ENCODE measurements at places on chromosomes 12 and 14.
A peak's percentile ranks its signal among the peaks of the same experiment; 100 is the strongest.

DNA sequence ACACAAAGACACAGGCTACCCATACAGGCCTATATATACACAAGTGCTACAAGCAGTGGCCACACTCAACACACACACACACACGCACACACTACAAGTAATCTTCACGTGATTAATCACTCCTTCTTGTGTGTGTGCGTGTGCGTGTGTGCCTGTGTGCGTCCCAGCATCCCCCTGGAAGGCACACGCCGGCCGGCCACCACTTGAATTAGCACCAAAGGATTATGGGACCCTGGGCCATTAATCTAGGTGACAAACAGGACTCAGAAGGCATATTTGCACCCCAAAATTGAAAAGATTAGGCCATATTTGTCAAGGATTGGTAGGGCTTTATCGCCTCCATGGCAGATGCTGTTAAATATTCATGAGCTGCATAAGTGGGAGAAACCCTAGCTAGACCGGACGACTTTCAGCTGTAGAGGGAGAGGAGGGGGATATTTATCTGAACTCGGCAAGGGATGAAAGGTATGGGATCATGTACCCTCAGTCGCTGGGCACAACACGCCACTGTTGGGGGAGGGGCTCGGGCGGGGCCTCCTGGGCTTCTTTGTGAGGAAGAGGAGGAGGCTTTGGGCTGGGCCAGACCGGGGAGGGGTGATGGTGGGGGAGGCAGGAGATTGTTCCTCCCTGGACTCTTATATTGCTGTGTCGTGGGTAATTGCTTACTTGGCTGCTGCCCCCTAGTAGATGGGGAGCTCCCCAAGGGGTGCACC is 89.6 kb upstream of the LHX5 start:
- no peak for DNase-seq

DNA sequence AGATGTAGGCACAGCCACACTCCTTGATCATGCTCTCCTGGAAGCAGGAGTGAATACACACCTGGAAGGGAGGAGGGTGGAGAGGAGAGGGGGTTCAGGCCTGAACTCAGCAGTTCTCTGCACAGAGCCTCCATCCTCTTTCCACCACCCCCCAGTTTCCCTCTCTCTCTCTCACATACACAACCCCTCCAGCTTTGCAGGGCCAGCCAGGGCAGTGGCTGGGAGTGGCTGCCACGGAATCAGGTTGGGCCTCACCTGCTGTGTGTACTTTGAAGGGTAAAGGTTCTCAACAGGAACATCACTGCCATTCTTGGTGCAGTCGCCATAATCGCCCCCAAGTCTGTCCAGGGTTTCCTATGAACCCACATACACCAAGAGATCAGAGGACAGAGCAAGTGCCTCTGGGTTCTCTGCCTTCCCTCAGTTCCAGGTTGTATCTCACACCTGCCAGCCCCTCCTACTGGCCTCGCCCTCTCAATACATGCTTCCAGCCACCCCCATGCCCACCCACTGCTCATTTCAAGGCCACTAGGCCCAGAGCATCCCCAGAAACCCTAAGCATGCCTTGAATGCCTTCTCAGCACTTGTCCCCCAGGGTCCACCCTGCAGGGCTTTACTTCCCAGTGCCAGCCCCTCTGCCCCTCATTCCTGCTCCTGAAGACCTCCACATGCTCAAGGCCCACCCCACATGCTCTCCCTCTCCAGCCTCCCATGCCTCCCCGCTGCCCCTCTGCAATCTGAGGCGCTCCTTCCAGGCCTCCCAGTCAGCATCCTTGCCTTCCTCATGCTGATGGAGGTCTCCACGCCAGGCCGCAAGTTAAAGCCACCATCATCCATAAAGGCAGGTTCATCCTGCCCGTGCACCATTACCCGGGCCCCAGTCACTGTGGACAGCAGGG is 12.9 kb upstream of the TNFRSF1A start:
- no peak for DNase-seq

DNA sequence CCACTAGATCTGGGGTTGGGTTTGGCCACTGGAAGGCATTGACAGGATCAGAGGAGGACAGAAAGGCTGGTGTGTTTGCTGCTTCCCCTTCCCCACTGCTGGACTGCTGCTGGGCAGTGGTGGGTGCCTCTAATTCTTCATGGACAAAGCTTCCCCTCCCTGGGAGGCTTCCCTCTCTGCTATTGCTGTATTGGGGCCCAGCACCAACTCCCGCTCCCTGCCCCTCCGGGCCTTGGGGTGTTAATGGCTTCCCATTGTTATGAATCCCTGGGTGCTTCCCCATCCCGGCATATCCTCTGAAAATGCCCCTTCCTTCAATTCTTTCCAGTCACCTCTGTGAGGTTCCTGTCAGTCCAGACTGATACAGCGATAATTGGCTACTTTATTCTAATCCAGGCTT is 310.2 kb downstream of the GLT1D1 start:
- DNase-seq = no peak

DNA sequence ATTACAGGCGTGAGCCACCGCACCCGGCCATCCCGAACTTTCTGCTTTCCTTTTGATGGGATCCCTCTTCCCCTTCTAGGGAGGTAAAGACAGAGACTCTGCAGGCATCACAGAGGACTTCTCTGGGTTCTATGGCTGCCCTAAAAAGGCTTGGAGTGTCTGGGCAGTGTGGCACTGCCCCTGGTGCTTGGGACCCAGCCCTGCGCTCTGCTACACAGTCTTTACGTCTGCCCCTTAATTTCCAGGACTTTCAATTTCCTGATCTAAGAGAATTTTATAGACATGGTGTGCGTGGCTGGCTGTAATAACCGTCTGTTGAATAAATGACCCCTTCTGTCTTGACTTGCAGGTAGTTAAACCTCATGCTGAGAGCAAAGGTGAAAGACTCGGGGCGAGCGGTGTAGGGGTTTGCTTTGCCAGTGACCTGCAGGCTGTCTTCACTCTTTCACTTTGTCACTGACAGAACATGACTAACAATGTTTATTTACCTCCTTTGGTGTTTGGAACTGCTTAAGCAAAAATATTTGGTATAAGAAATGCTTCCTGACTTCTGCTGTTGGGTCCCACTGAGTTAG is 110.9 kb upstream of the MAP1LC3B2 start:
- no peak for DNase-seq

GRCh38 chr12:124786061-124786964 is 77.4 kb downstream of the SCARB1 start:
- no peak for DNase-seq

GRCh38 chr12:117360222-117360550 is 1.2 kb downstream of the NOS1 start:
- DNase-seq = no peak

DNA sequence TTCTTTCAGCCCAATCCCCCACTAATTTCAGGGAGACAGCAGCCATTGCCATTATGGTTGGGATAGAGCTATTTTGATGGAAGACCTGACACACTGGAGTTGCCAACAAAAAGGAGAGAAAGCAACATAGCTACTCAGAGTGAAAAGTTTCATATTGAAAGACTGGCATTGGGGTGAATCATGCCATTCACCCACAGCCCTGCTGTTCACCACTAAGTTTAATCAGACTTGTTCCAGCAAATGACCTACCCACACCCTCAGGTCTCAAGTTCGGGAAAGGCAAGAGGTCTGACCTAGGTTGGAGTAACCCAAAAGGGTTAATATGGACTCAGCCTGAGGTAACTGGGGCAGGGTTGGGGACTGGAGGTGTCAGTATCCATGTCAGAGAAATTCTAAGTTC is 169.2 kb downstream of the PAWR start:
- no peak for DNase-seq

DNA sequence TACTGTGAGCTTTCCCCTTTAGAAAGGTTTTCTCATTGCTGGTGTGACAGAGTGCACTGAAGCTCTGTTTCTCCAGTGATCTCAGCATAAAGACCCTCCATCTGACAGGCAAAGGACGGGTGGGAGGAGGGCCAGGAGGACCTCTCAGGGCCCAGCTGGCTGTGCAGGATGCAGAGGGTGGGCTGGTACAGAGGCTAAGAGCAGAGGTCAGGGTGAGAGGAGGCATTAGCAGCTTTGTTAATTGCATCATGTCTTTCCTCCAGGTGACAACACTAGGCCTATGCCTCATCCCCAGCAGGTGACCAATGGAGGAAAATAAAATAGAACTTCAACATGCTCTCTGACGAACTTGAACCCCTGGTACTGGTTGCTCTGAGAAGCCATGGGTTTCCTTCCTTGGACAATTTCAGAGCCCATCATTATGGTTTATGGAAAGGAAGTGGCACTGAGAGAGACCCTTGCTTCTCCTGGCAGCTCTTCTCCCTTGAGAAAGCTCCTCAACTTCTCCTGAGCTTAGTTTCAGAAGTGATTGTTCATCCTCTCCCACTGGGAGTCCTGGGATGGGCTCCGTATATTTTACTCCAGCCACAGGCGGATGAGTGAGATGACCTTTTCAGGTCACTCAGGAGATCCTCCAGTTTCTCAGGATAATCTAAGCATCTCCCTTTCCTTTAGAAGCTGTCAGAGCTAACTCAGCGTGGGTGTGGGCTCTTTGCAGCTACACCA is 45.8 kb upstream of the ATP23 start:
- DNase-seq = no peak

DNA sequence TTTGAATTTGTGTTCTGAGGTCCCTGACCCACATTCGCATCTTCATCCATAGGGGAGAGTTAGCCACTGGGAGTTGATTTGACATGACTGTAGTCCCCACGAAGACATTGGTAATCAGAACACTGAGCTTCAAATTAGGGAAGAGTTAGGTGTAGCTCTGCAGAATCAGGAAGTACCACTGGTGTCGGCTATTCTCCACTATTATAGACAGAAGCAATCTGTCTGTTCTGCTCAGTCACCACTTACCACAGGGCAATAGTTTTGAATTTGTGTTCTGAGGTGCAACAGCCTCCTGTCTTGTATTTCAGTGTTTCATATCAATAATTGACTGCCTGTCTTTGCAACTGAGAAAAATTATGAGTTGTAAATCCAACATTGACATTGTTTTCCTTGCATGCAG is 407.6 kb downstream of the LRFN5 start:
- DNase-seq = no peak

DNA sequence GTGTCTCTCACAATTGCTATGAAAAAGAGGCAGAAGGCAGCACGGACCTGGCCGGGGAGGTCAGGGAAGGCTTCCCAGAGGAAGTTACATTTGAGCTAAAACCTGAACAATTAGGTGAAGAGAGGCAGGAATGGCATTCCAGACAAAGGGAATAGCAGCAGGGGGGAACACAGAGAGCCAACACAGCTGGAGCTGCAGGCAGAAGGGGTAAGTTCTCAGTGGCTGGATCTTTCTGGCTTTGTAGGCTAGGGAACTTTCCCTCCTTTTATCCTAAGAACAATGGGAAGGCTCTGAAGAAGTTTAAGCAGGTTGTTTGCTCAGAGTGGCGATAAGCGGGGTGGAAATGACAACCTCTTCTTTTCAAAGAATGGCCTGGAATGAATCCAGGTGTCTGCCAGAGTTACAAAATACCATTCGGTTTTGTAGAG is 100.0 kb downstream of the PRIMA1 start:
- no peak for DNase-seq

GRCh38 chr14:35223927-35224326 is 68.3 kb upstream of the PSMA6 start:
- DNase-seq = no peak

DNA sequence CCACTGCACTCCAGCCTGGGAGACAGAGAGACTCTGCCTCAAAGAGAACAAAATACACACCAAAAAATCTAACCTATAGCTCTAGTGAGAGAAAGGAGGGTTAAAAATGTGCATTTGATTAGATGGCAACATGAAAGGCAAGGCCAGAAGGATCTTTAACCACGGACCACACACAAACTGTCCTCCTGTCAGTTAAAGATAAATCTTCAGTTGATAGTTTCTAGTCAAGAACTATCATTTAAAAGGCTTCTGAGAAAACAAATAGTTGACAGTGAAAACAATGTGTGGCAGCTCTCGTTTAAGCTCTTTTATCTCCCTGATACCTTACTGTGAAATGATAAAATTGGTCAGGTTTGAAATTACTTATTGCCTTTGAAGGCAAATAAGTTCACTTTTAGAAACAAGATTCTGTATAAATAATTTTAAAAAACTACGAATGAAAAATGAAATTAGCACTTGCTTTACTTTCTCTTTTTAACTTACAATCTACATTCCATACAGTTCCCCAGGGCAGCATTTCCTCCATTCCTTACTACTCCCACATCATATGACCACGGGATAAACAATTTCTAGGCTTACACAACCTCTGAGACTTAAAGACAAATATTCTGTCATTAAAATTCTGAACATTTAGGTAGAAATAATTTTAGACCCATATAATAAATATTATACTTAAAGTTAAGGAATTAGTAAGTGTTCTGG is 71.4 kb upstream of the GNPNAT1 start:
- no peak for DNase-seq

- no peak for DNase-seq
These were observed 58.2 kb upstream of the CORO1C start for GRCh38 chr12:108789546-108789945.

DNA sequence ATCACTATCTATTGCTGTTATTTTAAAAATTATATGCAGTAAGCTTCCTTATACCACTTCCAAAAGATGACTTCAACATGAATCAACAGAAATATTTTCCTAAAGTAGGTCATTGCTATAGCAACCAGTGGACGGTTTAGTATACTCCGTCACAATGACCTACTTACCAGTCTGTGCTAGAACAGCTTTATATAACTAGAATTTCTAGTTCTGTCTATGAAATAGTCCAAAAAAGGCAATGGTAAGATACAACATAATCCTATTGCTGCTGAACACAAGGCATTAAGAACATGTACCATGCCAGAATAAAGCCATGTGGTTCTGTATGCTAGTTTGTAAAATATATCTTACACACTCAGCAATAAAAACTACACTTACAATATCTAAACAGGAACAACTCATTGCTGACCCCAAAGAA is 40.7 kb upstream of the MTERF2 start:
- DNase-seq = no peak

- no peak for DNase-seq
These were observed 25.3 kb downstream of the GPRC5D start for GRCh38 chr12:12926571-12927071.

GRCh38 chr12:131129839-131130238 is 176.1 kb downstream of the ADGRD1 start:
- no peak for DNase-seq

DNA sequence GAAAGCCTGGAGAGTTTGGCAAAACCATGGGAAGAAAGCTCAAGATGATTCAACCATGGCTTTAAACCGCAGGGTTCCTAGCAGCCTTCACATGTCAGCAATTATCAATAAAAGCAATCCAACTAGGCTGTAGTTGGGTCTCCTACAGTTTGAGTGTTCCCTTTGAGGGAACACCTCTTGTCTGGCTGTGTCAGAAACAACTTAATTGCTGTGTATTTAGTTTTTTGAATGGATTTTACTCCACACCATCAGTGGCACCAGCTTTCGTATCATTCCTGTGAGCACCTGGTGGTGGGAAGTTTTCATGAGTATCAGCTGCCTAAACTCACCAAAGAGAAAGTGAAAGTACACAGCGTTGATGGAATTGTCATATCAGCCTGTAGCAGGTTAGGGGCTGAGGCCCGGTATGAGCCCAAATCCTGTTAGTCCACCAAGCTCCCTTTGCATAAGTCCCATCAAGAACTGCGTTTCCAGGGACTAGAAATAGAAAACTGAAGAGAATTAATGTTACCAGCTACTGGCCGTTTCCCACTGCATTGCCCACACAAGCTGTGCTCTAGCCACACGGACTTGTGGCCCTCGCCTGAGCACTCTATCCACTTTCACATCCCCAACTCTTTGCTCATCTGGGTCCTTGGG is 10.9 kb upstream of the IL26 start:
- DNase-seq = peak; percentile 72
